Suppressor macrophage treated with lipopolysaccharide for 4 hours (primary cell): ENCODE measurements at places on chromosomes 6 and 20.

- no peak for DNase-seq
These were observed 17.9 kb downstream of the CUL9 start for GRCh38 chr6:43199912-43200311.

DNA sequence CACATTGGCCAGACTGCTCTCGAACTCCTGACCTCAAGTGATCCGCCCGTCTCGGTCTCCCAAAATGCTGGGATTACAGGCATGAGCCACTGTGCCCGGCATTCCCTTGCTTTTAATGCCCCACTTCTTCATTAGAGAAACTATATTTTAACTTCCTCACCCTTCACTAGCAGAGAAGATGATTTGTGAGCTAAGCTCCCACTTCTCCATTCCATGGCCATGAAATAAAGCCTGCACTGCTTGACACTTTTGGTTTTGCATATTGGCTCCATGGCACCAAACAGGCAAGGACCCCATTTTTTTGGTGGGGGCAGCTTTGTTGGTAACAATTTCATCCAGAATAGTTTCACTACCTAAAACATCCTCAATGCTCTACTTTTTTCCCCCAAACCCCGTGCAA is 145.3 kb downstream of the TFAP2B start:
- DNase-seq: no peak

DNA sequence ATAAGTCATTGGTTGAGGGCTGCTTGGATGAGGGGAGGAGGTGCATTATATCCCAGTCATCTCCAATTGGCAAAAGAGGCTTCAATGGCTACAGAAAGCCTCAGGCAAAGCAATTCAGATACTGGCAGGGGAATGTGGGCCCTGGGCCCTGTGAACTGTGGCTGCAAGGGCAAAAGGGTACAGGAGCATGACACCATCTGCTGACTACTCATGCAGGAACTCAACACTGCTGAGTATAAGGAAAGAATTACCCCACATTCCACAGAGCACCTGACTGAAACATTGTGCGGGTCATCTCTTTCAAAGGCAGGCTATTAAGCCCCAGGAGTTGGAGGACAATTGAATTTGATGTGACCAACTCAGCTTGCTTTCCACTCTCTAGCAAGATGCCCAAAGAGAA is 92.1 kb upstream of the SPTLC3 start:
- DNase-seq: no peak

DNA sequence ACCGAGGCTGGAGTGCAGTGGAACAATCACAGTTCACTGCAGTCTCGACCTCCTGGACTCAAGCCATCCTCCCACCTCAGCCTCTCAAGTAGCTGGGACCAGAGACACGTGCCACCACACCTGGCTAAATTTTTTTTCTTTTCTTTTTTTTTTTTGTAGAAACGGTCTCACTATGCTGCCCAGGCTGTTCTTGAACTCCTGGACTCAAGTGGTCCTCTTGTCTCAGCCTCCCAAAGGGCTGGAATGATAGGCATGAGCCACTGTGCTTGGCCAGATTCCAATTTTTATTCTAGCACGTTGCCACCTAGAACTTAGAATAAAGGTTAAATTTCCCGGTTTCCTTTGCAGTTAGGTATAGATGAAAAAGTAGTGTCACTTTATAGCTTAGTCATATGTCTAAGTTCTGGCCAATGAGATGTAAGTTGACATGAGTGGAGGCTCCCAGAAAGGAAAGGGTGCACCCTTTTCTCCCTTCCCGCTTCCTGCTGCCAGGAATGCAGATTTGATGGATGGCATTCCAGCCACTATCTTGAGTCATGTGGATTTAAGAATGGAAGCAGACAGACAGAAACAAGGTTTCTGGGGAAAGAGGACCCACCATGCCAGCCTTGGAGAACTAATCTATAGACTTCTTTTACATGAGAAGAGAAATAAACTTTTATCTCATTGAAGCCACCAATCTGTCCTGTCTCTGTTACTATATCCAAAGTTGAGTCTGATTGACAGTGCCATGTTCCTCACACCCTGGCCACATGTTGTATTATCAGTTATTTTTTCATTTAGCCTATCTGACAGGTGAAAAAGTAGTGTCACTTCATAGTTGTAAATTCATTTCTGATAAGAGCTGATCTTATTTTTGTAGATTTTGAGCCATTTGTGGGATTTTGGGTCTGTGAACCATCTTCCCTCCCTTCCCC is 60.6 kb upstream of the NCOA3 start:
- no peak for DNase-seq

- DNase-seq: no peak
These were observed 16.8 kb downstream of the MAP1LC3A start for GRCh38 chr20:34575271-34575670.

DNA sequence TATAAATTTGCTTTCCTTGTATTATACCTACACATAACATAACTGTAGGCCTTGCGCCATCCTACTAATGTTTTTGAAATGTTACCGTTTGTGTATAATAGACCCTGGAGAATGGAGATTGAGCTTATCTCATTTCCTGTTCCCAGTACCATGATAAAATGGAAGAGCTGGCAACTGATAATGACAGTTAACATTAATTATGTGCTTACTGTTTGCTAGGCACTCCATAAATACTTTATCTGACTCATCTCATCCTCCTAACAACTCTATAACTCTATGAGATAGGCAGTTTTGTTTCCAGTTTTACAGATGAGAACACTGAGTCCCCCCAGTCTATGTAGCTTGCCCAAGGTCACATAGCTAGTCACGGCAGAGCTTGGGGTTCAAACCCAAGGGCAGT is 396.7 kb downstream of the SYNE1 start:
- no peak for DNase-seq

DNA sequence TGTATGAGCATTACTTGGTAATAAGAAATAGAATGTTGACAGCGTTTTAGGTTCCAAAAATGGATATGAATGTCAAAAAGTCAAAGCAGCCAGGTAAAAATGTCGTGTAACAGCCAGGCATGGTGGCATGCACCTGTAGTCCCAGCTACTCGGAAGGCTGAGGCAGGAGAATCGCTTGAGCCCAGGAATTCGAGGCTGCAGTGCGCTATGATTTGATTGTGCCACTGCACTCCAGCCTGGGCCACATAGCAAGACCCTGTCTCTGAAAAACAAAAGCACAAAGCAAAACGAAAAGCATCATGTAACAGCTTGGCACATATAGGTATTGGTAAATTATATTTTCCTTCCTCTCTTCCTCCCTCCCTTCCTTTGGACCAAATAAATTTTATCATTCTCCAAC is 16.2 kb upstream of the FOXP4 start:
- no peak for DNase-seq

GRCh38 chr6:165605182-165605875 is 57.7 kb downstream of the PDE10A start:
- no peak for DNase-seq

DNA sequence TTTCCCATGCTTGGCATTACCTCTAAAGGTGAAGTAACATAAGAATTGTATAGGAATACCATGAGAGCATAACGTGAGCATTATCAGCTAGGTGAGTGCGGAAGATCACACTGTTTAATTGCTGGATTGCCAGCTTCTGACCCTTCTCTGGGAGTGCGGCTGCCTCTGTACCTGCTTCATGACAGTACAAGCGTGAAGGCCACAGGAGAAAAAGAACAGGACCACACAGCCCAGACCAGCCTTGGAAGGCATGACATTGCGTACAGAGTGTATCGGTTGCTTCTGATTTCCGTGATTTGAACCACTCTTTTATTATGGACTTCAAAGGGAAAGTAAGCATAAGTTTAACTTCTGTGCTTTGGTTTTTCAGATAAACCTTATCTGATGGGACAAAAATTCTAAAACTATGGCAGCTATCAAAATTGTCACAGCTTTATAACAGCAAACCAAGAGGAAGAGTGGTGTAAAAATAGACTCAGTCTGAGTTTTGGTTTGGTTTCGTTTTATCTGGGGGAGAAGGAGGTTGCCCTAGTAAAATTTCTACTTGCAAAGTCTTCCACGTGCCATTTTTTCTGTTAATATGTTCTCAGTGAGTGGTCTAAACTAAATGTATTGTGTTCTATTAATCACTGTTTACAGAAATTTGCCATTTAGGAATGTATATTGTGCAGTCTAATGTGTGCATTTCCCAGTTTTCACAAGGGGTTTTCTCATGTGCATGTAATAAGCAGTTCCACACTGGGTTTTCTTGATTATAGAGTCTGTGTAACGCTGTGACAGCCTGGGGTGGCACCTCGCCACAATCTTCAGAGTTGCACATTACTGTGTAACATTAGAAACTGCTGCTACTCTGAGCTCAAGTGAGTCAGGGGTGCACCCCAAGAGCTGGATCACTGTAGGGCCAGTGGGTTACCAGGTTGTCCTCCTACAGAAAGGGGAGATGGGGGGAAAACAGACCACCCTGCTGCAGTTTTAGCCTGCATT is 97.3 kb downstream of the RPP40 start:
- DNase-seq: peak; percentile 68

GRCh38 chr6:125906158-125906998 is 50.2 kb upstream of the HINT3 start:
- peak; percentile 74 for DNase-seq

- peak; percentile 56 for DNase-seq
These were observed 8.3 kb downstream of the CD109 start for GRCh38 chr6:73704260-73704659.

DNA sequence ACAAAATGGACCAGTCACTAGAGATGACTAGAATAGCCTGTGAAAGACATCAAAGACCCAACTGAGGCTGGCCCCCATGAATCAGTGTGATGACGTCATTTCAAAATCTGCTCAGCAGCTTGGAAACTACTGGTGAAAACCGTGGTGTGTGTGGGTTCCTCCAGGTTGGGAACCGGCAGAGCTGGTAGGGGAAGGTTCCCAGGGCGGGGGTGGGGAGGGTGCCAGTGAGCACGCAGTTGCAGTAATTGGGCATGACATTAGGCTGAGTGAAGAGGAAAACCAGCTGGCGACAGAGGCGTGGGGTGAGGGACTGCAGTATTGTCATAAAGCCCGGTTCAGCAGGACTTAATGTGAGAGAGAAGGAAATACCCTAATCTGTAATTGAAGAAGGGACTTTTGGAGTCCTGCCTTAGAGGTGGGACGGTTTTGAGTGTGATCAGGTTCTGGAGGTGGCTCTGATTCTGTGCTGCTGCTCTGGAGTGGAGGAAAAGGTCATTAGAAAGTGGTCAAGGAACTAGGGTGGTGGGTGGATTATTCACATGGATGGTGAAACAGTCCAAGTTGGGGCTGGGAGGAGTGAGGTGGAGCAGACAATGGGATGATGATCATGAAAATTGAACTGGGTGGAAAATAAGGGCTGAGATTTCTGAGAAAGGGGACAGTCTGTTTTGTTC is 52.0 kb upstream of the MTHFD1L start:
- peak; percentile 3 for DNase-seq

GRCh38 chr6:47380251-47380650 is 70.5 kb upstream of the TNFRSF21 start:
- peak; percentile 49 for DNase-seq

DNA sequence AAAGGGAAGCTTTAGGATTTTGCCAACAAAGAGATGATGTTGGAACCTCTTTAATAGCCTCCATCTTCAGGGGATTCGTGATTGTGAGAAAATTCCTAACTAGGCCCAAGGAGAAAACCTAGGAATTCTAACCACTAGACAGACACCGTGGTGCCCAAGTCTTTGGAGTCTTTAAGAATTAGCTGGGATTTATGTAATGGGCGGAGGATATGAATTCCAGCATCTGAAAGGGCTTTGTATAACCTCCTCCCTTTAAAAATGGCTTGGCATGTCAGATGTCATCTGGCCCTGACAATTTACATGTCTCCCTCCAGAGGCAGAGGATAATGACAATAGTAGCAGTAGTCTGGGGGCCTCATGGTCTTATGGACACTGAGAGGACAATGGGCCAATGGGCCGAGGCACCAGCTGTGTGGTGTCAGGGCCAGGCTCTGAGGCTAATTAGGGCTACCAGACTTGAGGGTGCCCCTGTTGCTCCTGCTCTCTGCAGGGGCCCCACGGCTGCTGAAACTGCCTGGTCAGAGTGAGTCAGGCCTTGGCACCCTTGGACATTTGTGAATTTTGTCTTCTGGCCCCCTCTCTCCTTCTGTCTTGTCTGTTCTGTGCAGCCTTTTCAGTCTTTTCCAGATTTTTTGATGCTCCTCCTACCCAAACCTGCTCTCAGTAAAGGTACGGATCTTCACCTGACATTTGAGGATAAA is 113.9 kb downstream of the EDN1 start:
- DNase-seq: no peak

DNA sequence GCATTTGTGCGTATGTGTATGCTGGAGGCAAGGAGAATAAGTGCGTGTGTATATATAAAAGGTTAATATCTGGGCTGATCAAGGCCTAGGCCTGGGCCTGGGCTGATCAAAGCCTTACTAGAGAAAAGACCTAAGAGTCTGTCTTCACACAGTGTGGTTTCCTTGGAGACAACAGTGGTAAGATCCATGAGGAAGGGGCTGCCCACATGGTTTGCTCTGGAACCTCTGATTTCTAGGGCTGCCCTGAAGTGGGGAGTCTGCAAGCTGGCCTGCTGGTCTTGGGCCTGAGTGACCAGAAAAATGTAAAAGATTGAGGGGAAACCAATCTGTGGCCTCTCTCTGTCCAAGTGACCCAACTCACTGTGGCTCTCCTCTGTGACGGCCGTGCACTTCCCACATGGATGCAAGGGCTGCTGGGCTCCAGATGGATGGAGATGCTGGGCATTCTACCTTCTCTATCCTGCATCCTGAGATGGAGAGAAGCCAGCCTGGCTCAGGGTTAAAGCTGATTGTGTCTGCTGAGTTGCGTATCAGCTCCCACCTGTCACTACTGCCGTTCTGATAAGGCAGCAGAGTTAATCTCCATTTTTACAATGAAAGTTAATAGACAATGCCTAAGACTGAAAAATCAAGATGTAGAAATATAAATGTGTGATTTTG is 90.3 kb upstream of the NXT1 start:
- DNase-seq: no peak

GRCh38 chr20:37990571-37991151 is 42.6 kb downstream of the TTI1 start:
- peak; percentile 84 for DNase-seq

- DNase-seq: no peak
These were observed at the start of gene TSPO2 for GRCh38 chr6:41042226-41043055. TSPO2 (plus strand) TSS chr6:41042467; CDS start chr6:41042986, 519 bp downstream.

DNA sequence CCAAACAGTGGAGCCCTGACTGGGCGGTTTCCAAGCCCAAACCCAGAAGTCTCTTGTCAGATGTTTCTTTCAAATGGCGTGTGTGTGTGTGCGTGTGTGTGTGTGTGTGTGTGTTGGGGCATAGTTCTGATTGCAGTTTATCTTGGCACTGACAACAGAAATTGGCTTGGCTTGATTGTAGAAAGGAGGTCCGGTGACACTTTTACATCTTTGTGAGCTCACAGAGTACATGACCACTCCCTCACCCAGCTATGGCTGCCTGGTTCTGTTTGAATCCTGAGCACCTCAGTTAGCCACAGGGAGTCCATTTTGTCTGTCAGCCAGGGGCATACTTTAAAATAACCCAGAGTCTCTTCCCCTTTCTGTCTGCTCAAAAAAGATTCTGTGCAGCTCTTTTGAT is 276.3 kb downstream of the CD83 start:
- DNase-seq: no peak

- no peak for DNase-seq
These were observed 176.2 kb downstream of the KIF16B start for GRCh38 chr20:16397086-16397485.

GRCh38 chr6:99013145-99013544 is 65.4 kb upstream of the FBXL4 start:
- peak; percentile 57 for DNase-seq
